Right ventricle myocardium superior (tissue), 1 donor: ENCODE measurements at places on chromosomes 7 and 10.

DNA sequence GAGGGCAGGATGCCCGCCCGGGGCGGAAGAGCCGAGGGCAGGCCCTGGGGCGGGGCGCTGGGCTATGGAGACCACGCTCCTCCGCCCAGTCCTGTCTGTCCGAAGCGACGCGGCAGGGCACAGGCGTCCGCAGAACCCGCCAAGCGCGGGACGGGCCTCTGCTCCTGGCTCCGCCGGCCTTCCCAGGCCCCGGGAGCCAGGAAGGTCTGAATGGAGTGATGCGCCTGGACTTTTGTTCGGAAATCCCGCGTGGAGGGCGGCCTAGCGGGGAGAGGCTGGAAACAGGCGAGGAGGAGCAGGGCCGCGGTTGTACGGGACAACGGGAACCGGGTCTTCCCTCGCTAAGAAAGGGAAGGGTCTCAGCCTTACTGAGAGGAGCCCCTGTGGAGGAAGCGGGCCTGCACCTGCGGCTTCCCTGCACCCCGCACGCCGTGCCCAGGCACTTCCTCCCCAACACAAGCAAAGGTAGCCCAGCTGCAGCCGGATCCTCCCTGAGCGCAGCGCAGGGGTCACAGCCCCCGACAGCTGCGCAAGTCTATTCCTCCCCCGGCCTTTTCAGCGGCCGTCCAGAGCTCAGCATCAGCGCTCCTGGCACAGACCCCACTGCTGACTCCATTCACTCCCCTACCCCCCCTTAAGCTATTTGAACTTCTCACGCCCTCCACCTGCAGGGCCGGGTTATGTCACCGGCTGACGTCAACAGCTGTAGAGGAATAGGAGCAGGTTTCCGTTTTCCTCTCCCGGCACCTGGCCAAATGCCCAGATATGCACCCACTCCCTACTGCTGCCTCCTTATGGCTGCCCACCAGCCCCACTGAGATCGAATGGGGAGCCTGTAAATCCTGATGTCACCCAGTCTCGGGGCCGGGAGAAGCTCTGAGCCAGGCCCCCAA, 143.2 kb upstream of the RET start:
- DNase-seq: no peak

- DNase-seq: no peak
These were observed 64.3 kb downstream of the ELAPOR2 start for GRCh38 chr7:86995052-86995725.

DNA sequence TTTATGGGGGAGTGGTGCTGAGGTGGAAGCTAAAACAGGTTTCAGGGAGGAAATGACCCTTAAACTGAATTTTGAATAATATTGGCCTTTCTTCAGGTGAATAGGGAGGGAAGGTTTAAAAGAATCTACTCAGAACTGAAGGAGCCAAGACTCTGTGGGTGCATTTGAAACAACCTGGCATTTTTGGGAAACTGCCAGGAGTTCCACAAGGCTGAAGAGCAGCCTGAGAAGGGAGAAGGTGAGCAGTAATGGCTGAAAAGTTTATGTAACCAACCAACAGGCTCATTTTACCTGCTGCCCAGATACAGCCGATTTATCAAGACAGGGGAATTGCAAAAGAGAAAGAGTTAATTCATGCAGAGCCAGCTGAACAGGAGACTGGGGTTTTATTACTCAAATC, 4.0 kb upstream of the PANK1 start:
- no peak for DNase-seq

DNA sequence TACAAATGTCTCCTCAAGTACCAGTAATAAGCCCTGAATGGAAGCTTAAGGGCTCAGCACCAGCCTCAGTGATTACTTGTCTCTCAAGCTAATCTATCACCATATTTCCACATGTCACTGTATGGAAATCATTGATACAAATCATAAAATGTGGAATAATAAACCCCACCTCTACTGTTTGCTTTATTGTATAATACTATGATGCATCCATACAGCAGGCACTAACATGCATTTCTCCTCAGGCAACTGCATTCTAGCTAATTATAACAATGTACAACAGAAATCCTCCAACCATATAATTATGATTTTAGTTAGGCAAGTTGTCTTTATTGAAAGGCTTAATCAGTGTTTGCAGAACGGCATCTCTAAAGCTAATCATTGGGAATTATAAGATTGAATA, 26.2 kb downstream of the CRPPA start:
- DNase-seq: no peak

DNA sequence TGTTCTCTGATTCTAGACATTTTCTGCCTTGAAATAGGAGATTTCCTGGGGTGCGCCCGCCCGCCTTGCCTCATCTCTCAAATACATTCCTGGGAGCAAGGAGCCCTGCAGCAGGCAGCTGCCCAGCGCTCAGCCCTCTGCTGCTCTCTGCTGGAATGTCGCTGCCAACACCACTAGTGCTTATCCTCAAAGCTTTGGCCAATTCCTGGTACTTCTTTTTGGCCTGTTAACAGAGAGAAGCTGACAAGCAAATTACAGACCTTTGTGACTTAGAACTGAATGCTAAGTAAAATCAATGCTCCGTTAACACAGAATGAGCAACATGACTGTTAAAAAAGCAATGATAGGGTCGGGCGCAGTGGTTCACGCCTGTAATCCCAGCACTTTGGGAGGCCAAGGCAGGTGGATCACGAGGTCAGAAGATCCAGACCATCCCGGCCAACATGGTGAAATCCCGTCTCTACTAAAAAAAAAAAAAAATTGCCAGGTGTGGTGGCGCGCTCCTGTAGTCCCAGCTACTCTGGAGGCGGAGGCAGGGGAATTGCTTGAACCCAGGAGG, 41.9 kb upstream of the SYPL1 start:
- DNase-seq: peak; percentile 88

DNA sequence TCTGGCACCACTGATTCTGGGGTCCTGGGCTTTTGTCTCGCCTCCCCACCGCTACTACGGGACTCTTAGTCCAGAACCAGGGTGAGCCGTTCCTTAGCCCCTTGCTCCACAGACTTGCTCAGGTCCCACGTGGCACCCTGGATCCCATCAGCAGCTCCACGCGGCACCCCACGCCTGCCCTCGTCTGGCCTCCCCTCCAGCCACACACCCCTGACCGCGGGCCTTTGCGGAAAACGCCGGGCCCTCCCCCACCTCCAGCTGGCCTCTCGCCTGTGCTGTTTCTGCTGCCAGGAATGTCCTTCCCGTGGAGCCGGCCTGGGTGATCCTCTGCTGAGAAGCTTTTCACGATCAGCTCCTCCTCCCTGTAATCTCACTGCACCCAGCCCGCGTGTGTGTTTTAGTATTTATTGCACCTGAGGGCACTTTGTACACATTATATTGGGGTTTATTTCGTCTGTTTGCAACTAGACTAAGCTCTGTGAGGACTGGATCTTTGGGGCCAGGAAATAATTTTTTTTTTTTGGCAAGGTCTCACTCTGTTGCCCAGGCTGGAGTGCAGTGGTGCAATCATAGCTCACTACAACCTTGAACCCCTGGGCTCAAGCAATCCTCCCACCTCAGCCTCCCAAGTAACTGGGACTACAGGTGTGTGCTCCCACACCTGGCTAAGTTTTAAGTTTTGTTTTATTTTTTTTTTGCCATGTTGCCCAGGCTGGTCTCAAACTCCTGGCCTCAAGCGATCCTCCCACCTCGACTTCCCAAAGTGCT, 10.5 kb upstream of the TTYH3 start:
- DNase-seq: peak; percentile 81

DNA sequence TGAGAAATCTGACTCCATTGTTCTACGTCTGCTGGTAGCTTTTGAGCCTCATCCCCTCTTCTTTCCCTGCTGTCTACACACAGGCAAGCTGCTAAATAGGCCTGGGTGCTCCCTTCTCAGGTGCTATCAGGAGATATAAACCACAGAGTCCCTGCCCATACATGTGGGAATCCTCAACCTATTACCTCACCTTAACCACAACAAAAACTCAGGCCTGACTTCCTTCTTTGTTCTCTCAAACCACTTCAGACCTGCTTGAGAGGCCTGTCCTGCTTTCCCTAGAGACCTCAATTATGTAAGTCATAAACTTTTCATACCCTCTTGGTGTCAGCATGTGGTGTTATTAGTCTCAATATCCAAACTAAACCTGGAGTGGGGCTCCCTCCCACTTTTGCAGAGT, 75.0 kb upstream of the MAGI2 start:
- DNase-seq: no peak

- DNase-seq: no peak
These were observed 93.9 kb upstream of the AGR3 start for GRCh38 chr7:16975712-16976111.
